Sigmoid colon (tissue), 7 donors: ENCODE measurements at places on chromosomes 16 and 17. TPM values are rescaled to one million over a fixed set of nuclear protein-coding genes. Genes with fewer than 3 reads are reported as not detected.

DNA sequence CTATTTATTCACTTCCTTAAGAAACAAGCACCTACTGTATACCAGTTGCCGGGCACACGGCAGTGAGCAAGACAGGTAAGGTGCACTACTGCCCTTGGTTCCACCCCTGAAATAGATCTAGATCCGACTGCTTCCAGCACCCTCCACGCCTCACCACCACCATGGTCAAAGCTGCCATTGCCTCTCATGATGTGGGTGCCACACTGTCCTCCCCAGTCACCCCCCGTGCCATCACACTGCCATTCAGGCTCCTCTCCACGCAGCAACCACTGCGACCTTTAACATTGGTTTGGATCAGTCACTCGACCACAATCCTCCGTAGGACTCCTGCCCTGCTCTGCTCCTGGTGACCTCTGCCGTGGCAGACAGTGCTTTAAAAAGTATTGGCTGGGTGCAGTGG, 226.8 kb downstream of the CPPED1 start:
- DNase-seq = no peak

ODAD4 gene
- total RNA-seq = 1.6 TPM

TSNAXIP1 gene
- 2.9 TPM for total RNA-seq

DNA sequence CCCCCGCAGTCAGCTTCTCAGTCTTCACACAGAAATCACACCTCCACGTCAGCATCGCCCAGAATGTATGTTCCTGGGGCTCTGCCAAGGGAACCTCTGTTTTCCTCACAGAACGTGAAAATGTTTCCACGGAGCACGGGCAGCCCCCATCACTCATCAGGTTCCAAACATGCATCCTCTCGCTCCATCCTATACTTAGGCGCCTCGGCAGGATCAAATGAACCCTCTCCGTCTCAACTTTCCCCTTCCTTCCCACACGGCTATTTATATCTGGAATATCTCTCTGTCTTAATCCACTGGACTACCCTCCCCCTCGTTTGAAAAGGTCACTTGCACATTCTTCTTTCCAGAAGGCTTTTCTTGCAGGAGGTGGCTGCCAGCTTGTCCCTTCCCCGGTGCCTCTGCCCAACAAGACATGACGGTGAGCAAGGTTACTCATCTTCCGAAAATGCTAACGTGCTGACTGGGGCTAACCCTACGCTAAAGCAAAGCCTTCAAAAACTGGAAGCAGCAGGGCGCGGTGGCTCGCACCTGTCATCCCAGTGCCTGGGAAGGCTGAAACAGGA, 21.6 kb downstream of the NXN start:
- no peak for DNase-seq

DNA sequence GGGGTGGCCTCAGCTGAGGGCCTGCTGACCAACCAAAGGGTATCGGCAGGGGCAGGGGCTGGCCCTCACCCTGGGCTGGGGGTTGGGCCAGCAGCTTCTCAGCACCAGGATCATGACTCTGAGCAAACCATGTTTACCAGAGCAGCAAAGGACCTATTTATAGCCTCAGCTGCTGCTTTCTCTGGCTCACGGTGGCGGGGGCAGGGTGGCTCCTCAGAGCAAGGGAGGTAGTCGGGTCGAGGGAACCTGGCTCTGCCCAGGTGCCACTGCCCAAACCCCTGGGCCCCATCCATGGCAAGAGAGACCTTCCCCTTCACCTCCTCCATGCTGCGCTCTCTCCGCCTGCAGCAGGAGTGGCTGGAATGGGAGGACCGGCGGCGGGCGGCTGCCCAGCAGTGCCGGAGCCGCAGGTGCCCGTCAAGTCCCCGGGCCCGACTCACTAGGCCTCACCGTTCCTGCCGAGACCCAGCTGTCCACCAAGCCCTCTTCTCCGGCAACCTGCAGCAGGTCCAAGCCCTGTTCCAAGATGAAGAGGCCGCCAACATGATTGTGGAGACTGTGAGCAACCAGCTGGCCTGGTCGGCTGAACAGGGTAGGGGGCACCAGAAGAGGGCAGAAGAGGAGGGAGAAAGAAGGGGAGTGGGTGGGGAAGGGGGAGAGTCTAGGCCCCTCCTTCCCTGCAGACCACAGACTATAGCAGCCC, at the start of gene ASB16:
Gene ASB16 (plus strand): TSS at position 206 of the 703 bp plus-strand sequence. CDS start 86 bp downstream, at position 292.
- DNase-seq = no peak

MEIOB gene
- not detected for total RNA-seq
